ENCODE measurements at places on chromosomes 12 and 14.
A peak's percentile ranks its signal among the peaks of the same experiment; 100 is the strongest.

GRCh38 chr12:114670291-114670980 is 13.5 kb downstream of the TBX3 start:
- DNase-seq, result no peak

GRCh38 chr14:36009643-36010042 is 166.9 kb downstream of the PTCSC3 start:
- DNase-seq, result no peak

GRCh38 chr12:71536279-71536938 is 96.8 kb downstream of the LGR5 start:
- DNase-seq, result no peak

GRCh38 chr12:113598815-113599406 is 127.2 kb upstream of the LHX5 start:
- DNase-seq, result no peak

- DNase-seq, result peak; percentile 7
These were observed 6.8 kb downstream of the KRT74 start for GRCh38 chr12:52566847-52567291.

GRCh38 chr14:33906968-33907367 is 43.9 kb downstream of the EGLN3 start:
- no peak for DNase-seq

DNA sequence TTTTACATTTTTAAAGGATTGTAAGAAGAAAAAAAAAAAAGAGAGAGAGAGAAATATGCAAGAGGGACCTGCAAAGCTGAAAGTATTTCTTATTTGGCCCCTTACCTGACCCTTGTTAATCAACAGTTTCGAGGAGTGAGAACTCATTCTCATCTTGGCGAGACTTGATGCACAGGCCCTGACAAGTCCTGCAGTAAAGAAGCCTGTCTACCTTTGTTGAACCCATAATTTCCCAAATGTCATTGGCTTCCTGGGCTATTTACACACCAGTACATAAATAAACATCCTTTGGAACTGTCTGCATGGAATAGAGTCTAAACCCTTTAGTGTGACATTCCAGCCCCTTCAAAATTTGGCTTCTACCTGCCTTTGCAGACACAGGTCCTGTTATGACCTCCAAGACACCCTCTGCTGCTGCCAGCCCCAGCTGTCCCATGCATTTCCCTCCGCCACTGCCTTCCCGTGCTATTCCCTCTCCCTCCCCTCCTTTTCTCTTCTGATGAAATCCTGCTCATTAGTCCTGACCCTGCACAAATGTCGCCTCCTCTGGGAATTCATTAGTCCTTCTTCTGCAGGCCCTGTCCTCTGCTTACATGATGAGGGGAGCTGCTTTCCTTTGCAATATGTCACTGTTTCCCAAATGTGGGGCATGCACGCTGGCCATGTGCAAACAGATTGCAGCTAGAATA is 35.1 kb downstream of the MYL2 start:
- DNase-seq, result no peak

GRCh38 chr14:35986219-35986573 is 160.1 kb downstream of the BRMS1L start:
- no peak for DNase-seq

- no peak for DNase-seq
These were observed 2.9 kb upstream of the RNU6-8 start for GRCh38 chr14:32205984-32206383.

DNA sequence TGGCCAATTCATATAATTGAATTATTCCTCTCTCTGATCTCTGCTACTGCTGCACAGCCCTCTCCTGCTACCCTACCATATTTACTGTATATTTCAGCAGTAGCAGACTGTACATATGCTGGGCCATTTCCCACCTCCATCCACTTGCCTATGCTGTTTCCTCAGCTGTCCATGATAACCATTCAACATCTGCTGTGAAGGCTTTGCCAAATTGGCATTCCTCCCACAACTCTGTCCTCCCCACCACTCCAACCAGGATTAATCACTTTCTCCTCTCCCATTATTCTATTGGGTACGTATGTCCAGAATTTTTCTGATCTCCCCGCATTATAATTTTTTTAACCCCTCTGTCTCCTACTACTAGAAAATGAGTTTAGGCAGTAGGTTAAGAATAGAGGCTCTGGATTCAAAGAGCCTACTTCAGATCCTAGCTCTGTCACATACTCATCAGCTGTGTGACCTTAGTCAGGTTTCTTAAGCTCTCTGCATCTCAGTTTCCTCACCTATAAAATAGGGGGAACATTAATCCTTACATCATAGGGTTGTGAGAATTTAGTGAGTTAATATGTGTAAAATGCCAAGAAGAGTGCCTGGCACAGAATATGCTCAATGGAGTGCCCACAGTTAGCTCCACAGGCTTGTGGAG is 123.3 kb downstream of the KICS2 start:
- DNase-seq, result no peak

- no peak for DNase-seq
These were observed 17.9 kb upstream of the NFYB start for GRCh38 chr12:104155711-104156555.

DNA sequence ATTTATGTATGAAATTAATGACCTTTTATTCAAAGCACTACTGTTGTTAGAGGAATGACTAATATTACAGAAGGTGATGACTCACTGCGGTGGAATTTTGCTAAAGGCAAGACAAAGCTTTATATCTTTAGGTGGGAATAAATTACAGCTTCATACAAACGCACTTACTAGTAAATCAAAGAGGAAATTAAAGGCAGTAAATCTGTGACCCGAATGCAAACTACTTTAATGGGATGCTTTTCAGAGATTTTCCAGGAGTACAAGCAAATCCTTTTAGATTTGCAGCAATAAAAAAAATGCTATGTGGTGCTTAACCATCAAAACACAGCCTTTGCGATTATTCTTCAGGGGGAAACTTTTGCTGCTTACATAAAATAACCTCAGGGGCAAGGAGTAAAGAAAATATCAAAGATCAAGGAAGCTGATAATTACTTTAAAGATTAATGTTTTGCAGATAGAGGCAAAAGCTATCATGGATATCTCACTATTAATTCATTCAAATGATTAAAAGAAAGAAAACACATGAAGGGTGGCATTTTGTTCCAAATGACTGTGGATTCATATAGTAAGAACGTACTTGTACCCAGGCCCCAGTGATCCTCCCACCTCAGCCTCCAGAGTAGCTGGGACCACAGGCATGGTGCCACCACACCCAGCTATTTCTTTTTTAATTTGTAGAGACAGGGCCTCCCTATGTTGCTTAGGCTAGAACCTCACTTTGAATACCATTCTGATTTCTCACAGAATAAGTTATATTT is 98.9 kb downstream of the DENND5B start:
- no peak for DNase-seq

GRCh38 chr14:106039400-106039799 is 513.0 kb downstream of the TMEM121 start:
- no peak for DNase-seq

DNA sequence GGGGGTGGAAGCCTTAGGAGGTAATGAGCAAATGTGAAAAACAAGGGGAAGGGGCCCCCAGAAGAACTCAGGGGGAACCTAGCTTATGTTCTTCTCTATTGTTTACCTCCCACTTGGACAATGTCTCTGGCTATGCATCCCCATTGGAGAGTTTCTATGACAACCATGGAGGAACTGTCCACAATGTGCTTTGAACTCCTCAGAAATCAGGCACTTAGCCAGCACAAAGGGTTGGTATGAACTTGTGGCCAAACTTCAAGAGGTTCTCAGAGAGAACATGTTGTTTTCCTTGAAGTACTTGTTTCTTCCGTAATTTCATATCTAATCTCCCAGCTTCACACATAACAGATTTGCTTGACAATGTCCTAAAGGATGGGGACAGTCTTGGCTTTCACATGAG is 202.8 kb upstream of the PELI2 start:
- no peak for DNase-seq

- no peak for DNase-seq
These were observed 18.1 kb upstream of the SSPN start for GRCh38 chr12:26177283-26177682.

DNA sequence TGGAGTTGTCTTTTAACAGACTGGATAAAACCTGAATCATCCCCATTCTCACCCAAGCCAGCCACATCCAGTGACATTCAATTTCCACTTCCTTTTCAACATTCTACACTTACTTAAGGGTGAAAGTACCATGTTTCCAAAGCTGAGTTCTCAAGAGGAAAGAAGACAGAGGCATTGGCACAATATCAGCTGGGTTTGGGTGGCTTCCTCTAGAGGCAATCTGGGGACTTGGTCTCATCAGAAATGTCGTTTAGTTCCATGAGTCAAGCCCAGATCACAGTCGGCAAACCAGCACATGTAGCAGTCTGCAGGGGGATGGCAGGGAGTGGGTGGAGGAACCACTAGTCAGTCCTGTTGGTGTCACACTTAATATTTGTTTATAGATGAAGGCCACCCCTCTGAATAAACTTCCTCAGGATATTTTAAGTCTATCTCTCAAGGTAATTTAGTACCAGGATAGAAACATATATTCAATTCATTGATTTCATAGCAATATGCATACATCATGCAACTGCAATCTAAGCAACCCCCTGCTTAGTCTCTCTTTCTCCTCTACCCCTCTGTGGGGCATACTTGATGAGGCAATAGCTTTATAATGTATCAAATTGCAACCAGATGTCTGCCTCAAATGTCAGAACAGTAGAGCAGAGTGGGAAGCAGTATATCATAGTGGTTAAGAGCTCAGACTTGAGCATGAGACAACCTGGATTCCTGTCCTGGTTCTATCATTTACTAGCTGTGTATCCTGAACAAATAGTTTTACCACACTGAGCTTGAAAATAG is 3.0 kb downstream of the SRRM4 start:
- DNase-seq, result no peak

DNA sequence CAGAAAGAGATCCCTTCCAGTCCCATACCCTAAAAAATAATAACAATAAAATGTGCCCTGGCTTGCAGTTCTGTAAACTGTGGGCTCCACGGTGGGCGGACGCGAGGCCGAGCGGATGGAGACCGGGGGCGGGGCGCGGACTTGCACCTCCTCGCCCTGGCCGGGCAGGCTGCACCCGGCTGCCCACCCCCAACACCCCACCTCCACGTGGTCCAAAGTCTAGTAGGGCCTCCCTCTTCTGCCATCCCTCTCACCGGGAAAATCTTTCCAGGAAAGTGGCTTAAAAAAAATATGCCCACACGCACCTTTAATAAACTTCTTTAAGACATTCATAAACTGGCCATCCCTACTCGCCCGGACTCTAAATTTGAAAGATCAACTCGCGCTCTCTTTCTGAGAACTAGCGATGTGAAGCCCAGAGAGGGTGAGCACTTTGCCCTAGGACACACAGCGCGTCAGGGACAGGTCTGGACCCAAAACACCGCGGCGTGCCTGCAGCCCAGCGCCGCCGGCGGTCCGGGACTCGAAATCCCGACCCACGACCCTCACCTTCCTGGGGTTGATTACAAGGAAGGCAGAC is 1.9 kb upstream of the BCL11B start:
- DNase-seq, result no peak

- no peak for DNase-seq
These were observed 31.4 kb downstream of the DCP1B start for GRCh38 chr12:1972856-1973317.

DNA sequence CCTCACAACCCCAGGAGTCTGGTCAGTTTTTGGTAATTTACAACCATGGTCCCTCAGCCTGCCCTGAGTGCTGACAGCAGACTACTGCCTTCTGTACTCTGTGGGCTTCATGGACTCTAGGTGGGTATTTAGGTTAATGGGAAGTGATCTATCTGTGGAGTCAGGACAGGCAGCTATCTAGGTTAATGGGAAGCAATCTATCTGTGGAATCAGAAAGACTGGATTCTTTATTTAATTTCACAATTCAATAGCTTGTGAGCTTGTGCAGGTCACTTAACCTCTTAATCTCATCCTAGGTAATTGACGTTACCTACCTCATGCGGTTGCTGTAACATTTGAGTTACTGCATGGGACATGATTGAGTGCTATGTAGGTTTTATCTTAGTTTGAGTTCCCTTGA is 777.5 kb downstream of the NRXN3 start:
- no peak for DNase-seq

DNA sequence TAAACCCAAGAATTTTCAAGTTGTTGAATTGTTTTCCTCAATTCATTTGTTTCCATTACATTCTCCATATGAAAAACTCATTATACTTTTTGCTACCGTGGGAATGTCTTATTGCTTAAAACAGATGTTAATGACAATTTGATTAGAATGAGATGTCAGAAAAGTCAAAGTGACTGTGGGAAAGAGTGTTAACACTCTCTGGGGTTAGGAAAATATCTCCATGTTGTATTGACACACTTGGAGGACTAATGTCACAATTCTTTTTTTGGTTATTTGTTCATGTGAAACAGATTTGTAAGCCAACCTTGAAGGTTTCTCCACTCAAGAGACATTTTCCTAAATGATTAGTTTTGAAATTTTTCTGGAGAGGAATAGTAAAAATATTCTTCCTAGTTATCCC is 47.2 kb upstream of the CMAS start:
- no peak for DNase-seq

- DNase-seq, result no peak
These were observed 64.8 kb downstream of the PRICKLE1 start for GRCh38 chr12:42524716-42525115.

DNA sequence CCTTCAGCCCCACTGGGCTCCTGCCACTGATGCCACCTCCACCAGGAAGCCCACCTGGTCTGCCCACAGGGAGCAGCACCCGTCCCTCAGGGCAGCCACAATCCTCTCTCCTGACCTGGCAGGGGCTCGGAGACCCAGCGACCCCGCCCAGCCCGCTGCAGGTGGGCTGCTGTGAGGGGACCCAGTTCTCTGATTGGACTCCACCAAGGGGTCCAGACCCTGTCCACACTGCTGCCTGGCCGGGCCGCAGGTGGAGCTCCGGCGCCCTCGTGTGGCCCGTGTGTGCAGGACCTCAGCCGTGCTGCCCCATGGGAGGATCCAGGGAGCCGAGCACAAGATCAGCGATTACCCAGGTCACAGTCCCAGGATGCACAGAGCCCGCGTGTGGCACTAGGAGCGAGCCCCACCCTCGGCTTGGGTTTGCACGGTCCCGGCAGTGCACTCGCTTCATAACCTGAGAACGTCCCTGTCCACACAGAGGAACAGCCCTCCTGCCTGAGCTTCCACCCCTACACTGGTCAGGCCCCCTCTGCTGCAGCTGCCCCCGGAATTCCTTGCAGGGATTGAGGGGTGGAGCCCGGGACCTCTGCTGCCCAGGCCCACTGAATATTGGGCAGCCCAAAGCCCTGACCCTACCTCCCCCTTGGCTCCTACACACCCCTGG is 35.4 kb upstream of the TMEM179 start:
- DNase-seq, result no peak

- DNase-seq, result no peak
These were observed 451.8 kb downstream of the ATP23 start for GRCh38 chr12:58393152-58393551.

GRCh38 chr14:34931206-34931605 is 51.6 kb upstream of the SRP54 start:
- DNase-seq, result no peak

- peak; percentile 57 for DNase-seq
These were observed at the start of gene CCND2 for GRCh38 chr12:4273652-4274395. Gene CCND2 (plus strand): TSS chr12:4273762. CDS start chr12:4274041, 279 bp downstream.

DNA sequence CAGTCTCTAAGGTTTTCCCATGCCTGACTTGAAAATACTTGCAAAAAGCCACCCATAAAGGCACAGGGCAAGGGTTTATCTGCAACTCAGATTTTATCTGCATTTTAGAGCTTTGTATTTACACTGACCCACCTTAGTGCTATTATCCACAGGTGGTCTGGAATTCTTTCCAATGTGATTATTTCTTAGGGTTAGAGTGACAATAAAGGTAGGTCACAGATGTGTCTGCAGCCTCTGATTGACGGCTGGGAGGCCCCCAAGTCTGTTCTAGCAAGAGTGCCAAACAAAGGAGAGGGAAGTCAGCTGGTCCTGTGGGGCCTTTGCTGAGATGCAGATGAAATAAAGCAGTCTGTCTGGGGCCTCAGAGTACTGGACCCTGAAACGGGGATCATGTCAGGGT is 64.0 kb downstream of the FRMD6 start:
- DNase-seq, result no peak

GRCh38 chr12:83145325-83145840 is 458.7 kb downstream of the TMTC2 start:
- no peak for DNase-seq
